Frontal cortex (tissue), 4 donors: ENCODE measurements at places on chromosomes 4 and X. TPM values are rescaled to one million over a fixed set of nuclear protein-coding genes. Genes with fewer than 3 reads are reported as not detected.

DNA sequence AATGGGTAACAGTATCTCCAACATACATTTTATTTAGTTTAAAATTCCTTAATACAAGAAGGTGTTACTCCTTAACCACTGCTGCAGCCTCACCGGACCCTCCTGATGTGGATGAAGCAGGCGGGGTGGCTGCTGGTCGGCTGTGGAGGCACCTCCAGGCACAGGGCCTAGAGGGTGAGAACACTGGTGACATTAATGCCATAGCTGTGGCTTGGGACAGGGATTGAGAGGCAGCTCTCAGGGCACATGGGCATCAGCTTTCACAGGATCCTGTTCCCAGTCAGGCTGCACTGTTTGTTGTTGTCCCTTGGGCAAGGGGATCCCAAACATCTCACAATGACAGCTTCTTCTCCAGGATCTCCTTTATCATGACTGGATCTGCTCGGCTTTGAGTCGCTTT lies 90.0 kb downstream of the GATB start:
- no peak for DNase-seq

- DNase-seq, result no peak
These were observed 431.2 kb downstream of the GASK1B start for GRCh38 chr4:157741642-157742041.

DNA sequence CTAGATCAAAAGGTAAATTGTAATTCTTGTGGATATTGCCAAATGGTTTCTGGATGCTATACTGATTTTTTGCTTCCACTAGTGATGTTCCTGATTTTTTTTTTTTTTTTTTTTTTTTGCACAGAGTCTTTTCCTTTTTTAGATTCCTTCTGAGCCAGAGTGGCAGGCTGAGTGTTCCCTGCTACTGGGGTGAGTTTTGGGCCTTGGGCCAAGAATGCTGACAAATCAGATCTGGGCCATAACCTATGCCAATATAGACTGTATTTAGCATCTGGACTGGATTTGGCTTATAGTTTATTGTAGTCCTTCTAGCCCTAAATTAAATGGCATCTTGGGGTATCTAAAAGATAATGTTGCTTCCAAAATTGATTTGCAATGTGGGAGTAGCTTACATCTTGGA lies 52.8 kb downstream of the REPS2 start:
- no peak for DNase-seq

- no peak for DNase-seq
These were observed 79.2 kb downstream of the TRIML1 start for GRCh38 chr4:188218392-188218791.

DNA sequence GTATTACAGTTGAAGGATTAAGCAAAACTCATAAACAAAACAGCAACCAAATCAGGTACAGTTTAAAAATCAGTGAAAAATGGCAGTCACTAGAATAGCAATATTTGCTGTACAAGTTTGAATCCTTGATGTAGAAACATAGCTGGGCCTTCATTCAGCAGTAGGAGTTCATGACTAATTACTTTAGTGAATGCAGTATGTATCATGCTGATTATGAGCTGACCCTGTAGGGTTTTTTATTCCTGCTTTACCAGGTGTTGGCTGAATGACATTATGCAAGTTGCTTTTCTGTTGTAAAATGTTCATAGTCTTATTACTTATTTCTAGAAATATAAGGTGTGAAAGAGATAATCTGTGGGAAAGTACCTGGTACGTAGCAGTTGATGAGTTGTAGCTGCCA lies 179.6 kb downstream of the CCSER1 start:
- no peak for DNase-seq

GRCh38 chr4:138734746-138735145 lies 280.8 kb upstream of the NOCT start:
- DNase-seq, result no peak

DNA sequence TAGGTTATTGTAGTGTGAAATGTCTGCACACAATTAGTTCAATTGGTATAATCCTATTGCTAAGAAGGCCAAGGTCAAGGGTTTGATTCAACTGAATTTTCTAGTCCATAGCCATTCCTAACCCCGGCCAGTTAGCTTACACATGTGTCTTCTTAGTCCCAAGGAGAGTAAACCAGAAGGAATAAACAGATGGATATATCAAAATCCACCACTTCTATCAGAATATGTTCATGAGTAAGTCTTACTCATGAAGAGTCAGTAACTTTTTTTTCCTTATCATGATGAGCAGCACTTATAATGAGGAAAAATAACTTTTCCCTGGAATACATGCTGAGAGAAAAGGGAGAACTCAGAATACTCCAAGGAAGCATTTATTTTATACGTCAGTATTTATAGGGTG lies 9.5 kb downstream of the HHIP start:
- DNase-seq, result no peak

The PNCK gene
- 18.3 TPM for total RNA-seq

The SLC9A7 gene
- 30.6 TPM for total RNA-seq

GRCh38 chr4:11503166-11503565 lies 74.5 kb upstream of the HS3ST1 start:
- DNase-seq, result no peak

The NIPAL1 gene
- 2.4 TPM for total RNA-seq

GRCh38 chrX:106220177-106220576 lies 52.1 kb downstream of the PWWP3B start:
- no peak for DNase-seq

- no peak for DNase-seq
These were observed 10.3 kb upstream of the CEP135 start for GRCh38 chr4:55938481-55938880.

- DNase-seq, result no peak
These were observed 1083.1 kb upstream of the PCDH10 start for GRCh38 chr4:132065940-132066495.
